ENCODE measurements at places on chromosomes 5 and 9.

DNA sequence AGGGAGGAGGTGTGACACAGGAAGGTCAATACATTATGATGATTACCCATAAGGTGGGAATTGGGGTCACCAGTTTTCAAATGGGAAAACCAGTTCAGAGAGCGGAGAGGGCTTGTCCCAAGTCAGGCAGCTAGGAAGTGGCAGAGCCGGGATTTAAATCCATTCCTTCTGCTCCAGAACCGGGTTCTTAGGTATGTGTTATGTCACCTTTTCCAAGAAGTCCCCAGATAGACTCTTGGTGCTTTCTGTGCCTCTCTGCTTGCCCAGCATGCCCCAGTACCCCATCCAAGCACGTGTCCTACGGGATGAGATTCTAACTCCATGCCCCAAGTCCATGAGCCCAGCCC, 69.9 kb downstream of the LMX1B start:
- no peak for DNase-seq

- no peak for DNase-seq
Measured at GRCh38 chr5:5356765-5357164, 65.7 kb upstream of the ICE1 start.

- DNase-seq: no peak
Measured at GRCh38 chr9:135983208-135984071, 22.3 kb upstream of the UBAC1 start.

DNA sequence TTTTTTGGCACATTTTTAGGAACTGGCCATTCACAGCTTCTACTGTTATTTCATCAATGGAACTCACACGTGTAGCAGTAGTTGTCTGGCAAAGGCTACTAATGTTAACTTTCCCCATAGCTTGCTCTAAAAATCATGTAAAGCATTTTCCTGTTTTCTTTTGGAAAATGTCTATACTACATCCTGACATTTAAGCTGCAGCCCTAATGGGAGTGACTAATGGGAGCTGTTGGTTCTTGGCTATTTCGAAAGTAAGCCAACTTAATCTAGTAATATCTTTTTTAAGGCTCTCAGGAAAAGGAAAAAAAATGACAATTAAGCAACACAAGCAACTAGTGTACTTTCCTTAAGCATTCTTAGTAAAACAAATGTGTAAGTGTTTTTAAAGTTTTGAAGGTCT, 169.2 kb downstream of the SLC12A2 start:
- DNase-seq: no peak

GRCh38 chr5:174903172-174903732, 178.9 kb downstream of the MSX2 start:
- DNase-seq: no peak

- no peak for DNase-seq
Measured at GRCh38 chr9:82554381-82554780, 508.6 kb downstream of the RASEF start.

- DNase-seq: no peak
Measured at GRCh38 chr5:104170926-104171325, 608.3 kb upstream of the NUDT12 start.

GRCh38 chr5:34494111-34494755, 161.9 kb upstream of the RAI14 start:
- DNase-seq: no peak

GRCh38 chr5:140796718-140797095, 2.1 kb downstream of the PCDHA2 start:
- DNase-seq: no peak

DNA sequence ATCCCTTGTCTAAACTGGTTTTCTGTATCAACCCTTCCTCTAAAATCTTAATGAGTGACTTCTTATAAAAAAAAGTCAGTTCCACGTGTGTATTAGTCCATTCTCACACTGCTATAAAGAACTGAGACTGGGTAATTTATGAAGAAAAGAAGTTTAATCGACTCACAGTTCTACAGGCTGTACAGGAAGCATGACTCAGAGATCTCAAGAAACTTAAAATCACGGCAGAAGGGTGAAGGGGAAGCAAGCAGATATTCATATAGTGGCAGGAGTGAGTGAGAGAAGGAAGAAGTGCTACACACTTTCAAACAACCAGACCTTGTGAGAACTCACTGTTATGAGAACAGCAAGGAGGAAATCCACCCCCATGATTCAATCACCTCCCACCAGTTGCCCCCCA, 307.8 kb upstream of the ARRDC3 start:
- DNase-seq: no peak

DNA sequence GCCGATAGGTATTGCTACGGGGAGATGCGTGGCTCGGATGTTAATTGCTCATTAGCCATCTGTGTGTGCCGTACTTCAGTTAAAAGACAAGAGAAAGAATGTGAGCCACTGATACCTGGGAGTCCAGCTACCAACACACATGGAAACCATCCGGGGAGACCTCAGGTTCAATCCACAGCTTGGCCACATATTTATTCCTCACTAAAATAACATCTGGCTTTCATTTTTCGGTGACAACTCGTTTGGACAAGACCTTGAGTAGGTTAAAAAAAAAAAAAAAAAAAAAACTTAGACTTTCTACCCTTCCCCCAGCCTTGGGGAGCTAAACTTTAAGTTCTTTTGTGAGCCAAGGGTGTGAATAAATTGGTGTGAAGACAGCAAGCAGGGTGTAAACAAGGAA, 84.1 kb downstream of the SLIT3 start:
- no peak for DNase-seq

- DNase-seq: no peak
Measured at GRCh38 chr5:107597247-107597646, 73.5 kb downstream of the EFNA5 start.

GRCh38 chr9:110148384-110148783, 59.6 kb downstream of the C9orf152 start:
- no peak for DNase-seq

DNA sequence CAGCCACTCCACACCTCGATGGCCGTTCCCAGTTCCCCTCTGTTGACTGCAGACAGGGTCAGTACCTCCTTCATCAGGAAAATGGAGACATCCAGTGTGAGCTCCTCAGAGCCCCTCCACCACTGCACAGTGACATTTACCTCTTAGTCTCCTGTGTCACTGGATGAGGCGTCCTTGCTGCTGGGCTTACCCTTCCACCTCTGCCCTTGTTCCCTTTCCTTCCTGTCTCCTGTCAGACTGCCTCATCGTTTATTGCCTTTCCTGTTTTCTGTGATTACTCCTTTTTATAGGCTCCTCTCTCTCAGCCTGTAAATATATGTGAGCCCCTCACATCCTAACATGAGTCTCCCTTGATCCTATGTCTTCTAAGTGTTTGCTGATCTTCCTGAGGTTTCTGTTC, 23.2 kb upstream of the SPTAN1 start:
- no peak for DNase-seq

DNA sequence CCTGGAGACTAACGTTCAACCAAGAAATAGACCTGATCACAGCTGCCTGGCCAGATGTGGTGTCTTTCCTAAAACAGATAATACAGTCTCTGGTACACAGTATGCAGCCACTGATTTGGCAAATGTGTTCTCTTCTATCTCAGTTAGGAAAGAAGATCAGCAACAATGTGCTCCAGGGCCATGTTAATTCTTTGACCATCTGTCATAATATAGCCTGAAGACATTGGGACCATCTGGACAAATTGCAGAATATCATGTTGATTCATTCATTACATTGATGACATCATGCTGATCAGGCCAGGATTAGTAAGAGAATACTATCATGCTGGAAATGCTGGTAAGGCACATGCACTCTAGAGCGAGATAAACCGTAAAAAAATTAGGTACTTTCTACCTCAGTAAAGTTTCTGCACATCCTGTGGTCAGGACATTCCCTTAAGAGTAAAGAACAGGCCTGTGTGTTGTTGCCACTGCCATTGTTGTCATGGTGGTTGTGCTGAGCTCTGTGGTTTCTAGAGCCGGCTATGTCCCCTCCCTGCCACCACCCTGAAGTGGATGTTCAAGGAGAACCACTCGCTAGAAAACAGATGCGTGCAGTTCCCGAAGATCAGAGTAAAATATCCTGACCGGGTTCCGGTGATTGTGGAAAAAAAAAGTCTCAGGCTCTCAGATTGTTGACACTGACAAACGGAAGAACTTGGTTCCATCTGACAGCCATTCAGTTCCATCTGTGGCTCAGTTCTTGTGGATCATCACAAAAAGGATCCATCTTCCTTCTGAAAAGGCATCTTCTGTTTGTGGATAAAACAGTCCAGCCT, 6.4 kb upstream of the JMY start:
- no peak for DNase-seq

DNA sequence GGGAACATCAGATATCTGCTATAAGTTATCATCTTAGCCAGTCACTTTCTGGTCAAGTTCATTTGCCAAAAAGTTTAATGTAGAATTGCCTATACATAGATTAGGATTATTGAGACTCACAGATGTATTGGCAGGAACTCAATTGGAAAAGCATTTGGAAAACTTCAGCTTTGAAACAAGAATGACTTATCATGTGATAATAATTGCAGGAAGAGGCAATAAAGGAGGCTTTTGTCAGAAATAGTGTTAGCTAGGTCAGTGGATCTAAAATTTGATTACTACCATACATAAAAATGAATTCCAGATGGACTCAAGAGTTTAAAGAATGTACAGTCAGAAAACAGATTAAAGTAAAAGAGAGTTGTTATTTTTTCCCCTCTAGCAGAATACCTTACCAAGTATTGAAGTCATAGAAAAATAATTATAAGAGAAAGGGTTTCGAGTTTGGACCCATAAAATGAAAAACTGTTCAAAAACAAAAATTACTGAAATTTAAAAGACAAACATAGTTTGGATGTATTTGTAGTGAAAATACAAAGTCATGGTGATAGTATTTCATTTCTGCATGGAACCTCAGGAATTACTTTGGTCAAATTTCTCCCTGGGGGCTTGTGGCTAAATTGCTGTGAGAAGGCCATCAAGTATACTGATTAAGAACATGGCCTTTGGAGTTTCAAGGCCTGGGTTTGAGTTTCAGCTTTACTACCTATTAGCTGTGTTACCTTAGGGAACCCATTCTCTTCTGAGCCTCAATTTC, 159.9 kb downstream of the TMEM38B start:
- DNase-seq: no peak

DNA sequence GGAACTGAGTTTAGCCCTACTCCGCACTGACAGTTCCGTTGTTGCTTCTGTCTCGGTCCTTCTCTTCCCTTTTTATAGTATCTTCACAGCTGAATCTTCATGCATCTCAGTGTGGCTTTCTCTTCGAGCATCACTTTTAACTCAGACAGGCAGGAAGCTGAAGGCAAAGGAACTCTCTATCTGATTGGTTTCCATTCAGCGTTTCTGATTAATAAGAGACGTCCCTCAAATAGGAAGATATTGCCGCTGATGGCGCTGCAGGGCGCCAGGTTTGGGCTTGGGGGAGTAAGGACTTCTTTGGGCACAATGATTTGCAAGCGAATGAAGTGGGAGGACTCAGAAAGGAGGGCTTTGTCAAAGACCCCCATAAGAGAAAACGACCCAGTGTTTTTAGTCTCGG, at the start of gene CDH9:
TSS of gene CDH9 (minus strand) at position 111 of the 400 bp plus-strand sequence. CDS start 50,253 bp downstream, outside the sequence.
- no peak for DNase-seq

DNA sequence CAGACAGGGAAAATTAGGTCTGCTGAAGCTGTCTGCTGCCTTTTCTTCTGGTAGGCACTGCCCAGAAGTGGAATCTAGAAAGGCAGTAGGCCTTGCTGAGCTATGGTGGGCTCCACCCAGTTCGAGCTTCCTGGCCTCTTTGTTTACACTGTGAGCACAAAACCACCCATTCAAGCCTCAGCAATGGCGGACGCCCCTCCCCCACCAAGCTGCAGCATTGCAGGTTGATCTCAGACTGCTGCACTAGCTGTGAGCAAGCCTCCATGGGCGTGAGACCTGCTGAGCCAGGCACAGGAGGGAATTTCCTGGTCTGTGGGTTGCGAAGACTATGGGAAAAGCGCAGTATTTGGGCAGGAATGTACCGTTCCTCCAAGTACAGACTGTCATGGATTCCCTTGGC, 18.5 kb downstream of the AGTPBP1 start:
- DNase-seq: no peak

- DNase-seq: no peak
Measured at GRCh38 chr9:89481538-89481915, 16.4 kb downstream of the SEMA4D start.

- DNase-seq: no peak
Measured at GRCh38 chr5:129856325-129856724, 47.9 kb upstream of the CHSY3 start.

- no peak for DNase-seq
Measured at GRCh38 chr9:111250875-111251842, 78.9 kb downstream of the OR2K2 start.

- no peak for DNase-seq
Measured at GRCh38 chr5:148830211-148830610, 3.8 kb downstream of the ADRB2 start.

GRCh38 chr9:111870774-111871498, 25.7 kb upstream of the UGCG start:
- no peak for DNase-seq

DNA sequence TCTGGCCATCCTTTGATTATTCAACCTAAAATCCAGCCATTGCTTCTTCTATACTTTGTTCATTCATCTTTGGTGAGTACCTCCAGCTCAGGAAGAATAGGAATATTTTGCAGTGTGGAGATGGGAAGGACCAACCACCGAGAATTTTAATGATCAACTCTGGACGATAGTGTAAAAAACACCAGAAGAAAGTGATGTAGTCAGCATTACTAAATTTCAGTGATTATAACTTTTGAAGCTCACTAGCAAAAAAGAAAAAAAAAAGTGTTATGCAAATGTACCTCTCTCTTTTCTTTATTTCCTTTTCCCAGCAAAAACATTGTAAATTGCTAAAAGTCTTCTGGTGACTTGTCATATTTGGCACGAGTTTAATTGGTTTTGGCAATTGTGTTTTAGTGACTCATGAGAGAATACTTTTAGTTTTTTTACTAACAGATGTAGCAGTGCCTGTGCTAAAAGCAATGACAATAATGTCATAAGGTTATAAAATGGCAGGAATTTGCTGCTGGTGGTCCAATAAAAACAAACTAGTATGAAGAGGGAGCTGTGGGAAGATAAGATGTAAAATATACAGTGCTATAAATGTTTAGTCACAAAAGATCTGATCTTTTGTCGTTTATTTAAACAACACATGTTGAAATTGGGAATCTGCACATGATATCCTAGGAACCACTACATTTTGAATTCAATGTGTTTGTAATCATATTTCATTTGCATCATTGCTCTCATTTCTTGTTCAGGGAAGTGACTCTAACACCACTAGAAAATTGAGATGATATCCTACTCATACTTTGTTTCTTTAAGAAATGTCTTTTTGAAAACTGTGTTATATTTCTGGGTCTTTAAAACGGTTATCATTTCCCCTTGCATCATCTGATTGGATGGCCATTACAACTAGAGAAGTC, 81.3 kb upstream of the ERCC6L2 start:
- no peak for DNase-seq
